ENCODE measurements at places on chromosomes 1 and 21.

DNA sequence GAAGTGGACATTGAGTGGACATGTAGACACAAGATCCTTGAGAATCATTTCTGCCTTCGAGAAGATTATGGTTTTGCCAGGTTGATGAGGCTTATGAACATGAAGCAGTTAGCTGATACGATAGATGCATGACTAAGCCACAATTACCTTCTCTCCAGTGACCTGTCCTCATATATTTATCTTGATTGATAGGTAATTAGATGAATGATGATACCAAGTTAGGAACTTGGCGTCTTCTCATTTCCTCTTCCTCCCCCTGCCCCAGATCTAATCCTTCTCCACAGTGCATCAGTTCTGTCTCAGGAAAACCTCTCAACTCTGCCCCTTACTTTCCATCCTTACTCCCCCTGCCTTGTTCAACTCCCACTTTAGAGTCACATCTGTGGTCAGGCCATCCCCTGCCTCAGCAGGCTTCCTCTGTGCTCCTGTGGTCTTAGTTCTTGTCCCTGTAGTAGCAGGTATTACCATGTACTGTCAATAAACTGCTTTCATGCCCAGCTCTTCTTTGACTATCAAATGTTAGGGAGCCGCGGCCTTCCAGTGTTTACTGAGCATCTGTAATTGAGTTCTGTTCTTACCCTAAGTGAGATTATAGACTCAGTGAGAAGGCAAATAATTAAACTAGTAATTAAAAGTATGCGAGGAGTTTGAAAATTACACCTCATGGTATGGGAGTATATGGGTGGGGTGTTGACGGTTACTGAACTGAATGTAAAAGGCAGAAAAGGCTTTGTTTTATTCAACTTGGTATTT is 5.1 kb downstream of the ST6GALNAC3 start:
- no peak for DNase-seq

DNA sequence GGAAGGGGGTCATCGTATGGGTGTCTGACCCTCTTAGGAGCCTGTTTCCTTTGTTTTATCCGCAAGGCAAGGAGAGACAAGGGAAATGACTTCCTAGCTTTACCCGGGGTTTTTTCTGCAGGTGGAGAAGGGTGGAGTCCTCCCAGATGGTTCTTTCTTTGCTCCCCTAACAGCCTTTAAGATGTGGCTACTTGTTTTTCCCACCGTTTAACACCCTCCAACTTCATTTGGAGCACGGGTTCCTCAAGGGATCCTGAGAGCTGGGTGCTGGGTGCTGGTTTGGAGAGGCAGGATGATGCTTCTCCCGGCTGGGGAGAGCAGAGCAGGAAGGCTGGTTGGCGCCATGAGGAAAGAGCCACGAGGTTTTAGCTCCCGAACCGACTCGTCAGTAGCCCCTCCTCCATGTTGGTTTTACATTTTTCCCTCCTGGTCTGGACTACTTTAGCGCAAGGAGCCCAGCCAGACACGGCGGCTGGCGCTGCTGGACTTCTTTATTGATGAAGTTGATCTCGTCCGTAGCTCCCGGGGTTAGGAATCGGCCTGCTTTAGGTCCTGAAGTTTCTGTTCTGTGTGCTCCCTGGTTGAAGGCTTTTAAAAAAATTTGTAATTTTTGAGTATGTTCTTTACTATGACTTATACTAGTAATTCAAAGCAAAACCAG is 1.4 kb downstream of the UCK2 start:
- DNase-seq = peak; percentile 86

- DNase-seq = peak; percentile 91
Measured at GRCh38 chr21:28336314-28336713, 656.4 kb downstream of the LTN1 start.

GRCh38 chr1:43104027-43104763 is 67.9 kb downstream of the EBNA1BP2 start:
- no peak for DNase-seq

All from fibroblast of skin of right quadriceps (primary cell).